ENCODE measurements at places on chromosomes 6 and 20.
A peak's percentile ranks its signal among the peaks of the same experiment; 100 is the strongest.

DNA sequence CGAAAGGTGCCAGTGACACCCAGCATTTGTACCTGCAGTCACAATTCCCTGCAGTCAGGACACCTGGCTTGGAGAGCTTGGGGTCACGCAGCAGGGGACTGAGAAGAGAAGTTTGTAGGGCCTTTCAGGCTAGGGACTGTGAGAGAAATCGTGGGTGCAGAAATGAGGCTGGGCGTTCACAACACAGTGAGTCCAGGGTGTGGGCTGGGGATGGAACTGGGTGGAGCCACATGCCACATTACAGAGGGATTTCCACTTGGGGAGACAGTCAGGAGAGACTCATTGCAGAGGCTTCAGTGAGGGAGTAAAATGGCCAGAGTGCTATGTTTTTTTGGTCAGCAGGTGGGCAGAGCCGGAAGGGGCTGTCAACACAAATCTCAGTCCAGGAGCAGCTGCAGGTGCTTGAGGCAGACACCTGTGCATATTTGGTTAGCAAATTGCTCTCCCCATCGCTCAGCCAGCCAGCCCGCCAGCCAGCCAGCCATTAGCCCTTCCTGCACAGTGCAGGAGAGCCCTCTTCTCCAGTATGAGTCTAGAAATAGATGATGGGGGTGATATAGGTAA, 7.4 kb downstream of the ITPR3 start:
- no peak for DNase-seq

DNA sequence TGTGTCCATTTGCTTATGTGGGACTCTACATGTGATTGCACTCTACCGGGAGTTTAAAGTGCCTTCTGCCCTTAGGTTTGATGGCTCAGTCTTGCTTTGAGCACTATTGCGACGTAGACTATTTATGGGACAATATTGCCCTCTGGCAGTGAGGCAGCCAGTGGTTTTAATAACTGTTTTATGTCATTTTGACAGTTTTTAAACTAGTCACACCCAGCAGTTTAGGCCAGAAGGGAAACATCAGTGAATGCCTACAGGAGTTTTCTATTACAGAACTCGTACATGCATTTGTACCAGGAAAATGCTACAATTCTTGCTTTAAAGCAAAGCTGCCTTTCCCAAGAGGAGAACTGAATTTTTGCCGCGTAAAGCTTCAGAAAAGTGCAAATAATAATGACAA, 813.7 kb downstream of the KIF16B start:
- no peak for DNase-seq

- DNase-seq: peak; percentile 10
Observed at GRCh38 chr6:87729965-87730719, 28.1 kb upstream of the AKIRIN2 start.

DNA sequence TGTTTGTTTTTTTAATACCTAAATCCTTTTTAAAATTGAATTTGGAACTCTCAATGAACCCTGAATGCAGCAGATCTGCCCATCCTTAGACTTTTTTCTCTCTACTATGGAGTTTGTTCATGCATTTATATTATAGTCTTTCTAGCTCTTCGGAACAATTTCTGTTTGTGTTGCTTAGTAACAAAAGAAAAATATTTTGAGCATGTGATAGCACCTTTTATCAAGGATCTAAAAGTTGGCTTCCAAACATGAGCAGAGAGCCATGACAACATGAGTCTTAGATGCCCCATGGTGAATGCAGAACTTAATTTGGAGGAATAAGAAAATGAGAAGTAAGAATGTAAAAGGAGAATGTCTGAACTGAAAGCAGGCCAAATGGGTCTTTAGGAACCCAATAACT, 133.7 kb downstream of the EDN1 start:
- no peak for DNase-seq

DNA sequence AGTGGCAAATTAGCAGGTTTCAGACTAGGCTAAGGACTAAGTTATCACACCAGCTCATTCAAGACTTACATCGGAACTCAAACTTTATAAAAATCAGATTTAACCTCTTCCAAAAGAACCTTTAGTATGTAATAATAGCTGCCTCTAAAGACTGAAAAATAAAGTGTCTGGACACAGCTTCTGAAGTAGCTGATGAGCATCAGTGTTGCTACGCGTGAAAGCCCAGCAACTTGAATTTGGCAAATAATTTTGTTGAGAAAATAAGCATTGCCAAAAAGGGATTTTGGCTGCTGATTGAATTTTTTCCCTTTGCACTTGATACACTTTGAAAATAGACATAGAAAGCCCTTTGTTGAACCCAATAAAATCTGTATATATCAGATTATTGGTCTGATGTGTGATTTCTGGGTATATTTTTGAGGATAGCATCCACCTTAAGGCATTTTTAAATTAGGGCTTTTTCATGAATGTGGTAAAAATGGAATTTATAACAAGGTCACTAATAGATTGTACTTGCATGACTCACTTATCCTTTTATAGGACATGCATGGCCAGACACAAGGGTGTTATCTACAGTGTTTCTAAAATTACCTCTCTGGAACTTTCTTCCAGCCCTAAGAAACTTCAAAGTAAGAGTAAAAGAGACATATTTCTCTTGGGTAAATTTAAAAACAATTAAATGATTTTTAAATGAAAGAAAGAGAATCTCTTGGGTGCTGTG, 350.4 kb downstream of the TENT5A start:
- peak; percentile 23 for DNase-seq

DNA sequence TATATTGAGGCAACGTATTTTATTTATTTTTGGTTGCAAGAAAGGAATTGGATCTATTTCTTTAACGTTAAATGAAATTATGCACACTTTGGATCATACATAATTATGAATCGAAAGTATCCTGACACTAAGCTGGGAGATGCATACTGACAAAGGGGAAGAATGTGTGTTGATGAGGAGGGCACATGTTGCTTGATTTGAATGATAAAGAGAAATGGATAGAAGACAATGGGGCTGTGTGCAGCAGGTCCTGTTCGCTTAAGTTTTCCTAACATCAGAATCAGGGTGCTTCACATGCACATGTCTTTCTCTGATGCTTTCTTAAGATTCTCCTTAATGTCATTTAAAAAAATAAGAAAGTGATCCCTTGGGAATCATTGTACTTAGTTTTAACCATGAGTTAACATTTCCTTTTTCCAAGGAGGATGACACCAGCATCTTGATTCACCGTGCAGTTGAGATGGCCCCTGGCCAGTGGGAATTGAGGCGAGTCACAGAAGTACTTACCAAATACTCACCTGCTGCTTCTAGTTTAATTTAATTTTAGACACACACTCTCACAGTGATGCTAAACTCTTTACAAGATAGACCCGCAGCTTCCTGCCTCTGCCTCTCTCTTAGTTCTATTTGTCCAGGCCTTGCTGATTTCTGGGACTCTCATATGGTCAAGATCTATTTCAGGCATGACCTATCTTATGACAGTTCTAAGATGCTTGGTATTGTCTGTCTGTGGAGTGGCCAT, 116.5 kb downstream of the CLIC5 start:
- DNase-seq: peak; percentile 70

DNA sequence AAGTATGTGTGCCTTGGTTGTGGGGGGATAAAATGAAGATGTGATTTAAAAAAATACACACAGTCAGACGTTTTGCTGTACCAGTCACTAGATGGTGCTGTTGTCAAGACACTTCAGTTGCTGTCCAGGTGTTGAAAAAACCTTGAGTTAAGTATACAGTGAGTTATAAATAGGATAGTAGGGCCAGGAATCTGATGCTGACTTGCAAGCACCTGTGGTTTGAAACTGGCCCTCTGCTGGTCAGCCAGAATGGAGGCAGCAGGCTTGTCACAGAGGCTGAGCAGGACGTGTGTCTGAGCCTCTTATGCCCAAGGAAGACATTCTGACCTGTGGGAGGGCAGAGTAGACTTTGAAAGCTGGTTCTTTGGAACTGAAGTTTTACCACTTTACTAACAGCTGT, 27.8 kb downstream of the RNF8 start:
- DNase-seq: peak; percentile 67

GRCh38 chr20:49866051-49866450, 49.3 kb downstream of the SPATA2 start:
- peak; percentile 89 for DNase-seq

DNA sequence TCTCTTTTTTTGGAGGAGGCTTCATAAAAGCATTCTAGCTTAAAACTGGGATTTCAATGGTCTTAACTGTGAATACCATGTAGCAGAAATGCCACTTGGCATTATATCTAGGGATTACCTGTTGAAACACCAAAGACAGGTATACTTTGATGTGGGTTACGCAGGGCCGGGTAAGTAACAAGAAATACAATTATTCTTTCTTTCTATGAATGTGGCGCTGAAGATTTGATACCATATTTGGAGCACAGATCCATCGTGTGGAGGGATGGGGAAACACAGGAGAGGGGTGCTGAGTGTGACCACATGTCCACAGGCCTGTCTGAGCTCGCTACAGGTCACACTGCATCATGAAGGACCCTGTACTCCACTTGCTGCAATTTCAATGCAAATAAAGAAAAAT, 257.8 kb downstream of the GMPR start:
- DNase-seq: no peak

GRCh38 chr20:4136967-4137334, 121.6 kb upstream of the RNF24 start:
- DNase-seq: no peak

DNA sequence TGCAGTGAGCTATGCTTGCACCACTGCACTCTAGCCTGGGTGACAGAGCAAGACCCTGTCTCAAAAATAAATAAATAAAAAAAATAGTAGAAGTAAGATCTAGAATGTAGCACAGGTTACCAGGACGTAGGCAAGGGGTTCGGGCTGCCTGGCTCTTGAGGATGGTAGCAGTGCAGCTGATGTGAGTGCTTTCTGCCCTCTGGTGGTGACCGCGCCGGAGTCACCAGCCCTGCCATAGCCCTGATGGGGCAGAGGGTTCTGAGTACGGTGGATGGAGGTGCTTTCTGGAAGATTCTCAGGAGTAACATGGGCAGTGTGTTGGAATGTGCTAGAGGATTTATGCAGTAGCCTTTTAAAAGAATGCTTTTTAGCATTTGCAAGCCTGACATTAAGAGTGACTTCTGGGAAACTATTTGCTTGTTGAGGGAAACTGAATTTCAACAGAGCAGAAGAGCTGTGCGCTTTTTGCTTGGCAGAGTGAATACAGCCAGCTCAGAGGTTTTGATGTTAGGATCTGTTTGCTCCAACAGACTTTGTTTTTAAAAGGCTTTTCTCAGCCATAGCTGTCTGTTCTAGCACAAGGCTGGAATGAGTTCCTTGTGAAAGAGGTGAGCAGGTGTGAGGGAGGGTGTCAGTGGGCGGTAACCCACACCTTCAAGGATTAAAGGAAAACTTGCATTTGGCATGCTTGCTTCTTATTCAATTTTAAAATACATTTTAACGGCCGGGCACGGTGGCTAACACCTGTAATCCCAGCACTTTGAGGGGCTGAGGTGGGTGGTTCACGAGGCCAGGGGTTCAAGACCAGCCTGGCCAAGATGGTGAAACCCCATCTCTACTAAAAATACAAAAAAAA, 65.9 kb downstream of the PTPN1 start:
- DNase-seq: peak; percentile 61

DNA sequence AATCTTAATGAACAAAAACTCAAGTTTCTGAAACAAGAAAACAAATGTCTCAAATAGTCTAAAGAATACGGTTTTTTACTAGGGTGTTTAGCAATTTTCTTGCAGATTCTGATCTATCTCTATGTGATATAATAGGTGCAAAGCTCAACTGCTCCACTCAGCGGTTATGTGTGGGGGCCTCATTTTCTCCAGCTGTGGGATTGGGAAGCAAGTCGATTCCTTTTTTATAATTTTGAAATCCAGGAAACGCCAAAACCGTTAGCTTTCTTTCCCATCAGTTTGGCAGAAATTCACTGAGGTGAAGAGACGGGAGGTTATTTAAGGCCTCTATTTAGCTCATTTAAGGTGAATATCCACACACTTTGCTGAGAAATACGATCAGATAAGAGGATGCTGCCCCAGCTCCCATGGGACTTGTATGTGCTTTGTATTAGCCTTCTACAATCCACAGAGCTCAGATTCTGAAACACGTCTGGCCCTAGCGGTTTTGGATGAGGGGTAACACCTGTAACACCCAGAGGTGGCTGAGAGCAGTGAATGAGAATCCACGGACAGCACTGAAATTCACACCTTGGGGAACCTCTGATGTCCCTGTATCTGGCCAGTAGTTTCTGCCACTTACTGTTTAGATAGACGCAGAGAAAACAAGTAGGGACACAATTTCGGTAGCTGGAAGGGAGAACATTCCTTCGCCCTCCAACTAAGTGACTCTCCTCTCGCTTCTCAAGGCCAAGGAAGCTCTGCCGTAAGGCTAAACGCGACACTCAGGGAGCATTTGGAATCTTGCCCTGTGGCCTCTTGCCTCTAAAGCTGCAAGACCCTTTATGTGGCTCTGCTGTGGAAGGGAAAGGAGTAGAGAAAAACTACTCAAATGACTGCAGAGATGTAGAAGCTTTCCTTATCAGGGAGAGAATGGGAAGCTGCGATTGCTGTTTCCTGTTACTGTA, 6.5 kb upstream of the BCAS4 start:
- peak; percentile 81 for DNase-seq

DNA sequence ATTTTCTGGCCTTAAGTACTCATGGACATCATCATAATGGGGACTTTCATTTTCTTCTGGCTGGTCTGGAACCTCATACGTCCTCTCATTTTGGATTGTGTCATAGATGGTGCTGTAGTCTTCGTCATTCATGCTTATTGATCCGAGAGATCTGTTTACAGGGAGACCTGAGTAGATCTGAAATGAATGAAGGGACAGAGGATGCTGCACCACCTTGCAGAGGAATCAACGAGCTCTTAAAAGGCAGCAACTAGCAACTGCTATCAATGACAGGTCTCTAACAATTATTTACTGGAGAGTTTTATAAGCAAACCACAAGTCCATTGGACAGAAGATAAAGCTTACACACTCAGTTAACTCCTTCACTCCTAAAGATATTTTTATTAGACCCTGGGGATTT, 49.7 kb upstream of the ENPP4 start:
- DNase-seq: no peak

DNA sequence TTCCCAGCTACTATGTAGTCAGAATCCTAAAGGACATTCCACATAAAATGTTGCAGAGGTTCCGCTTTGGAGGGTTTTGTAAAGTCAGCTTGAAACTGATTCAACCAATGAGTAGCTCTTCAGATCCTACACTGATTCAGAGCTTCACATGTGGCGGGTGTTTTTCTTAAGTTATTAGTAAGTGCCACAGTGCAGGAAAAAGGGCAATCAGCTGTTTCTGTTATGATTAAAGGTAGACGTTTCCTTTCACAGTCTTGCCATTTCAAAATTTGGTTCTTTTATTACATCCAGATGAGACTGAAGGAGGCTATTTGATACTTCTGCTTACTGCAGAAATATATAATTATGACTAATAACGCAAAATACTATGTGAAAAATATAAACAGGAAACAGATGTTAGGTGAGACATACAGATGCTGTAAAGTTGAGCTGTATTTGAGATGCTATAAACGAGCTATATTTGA, 443.9 kb downstream of the CDKAL1 start:
- DNase-seq: peak; percentile 95

- no peak for DNase-seq
Observed at GRCh38 chr20:34030456-34030855, 36.7 kb downstream of the RALY start.

GRCh38 chr20:2042400-2042799, 48.5 kb upstream of the PDYN start:
- peak; percentile 66 for DNase-seq

GRCh38 chr6:131023834-131024504, 39.1 kb downstream of the EPB41L2 start:
- DNase-seq: peak; percentile 82

- DNase-seq: no peak
Observed at GRCh38 chr6:116562614-116563013, 8.7 kb upstream of the RWDD1 start.
